Amygdala (tissue), 56 donors: ENCODE measurements at places on chromosomes 1 and 21.

GRCh38 chr1:67013573-67013972, 40.4 kb downstream of the SLC35D1 start:
- no peak for DNase-seq

GRCh38 chr21:44734841-44735240, 23.5 kb upstream of the TSPEAR start:
- DNase-seq: no peak

- no peak for DNase-seq
Observed at GRCh38 chr21:44052071-44052829, 40.1 kb downstream of the TRAPPC10 start.

DNA sequence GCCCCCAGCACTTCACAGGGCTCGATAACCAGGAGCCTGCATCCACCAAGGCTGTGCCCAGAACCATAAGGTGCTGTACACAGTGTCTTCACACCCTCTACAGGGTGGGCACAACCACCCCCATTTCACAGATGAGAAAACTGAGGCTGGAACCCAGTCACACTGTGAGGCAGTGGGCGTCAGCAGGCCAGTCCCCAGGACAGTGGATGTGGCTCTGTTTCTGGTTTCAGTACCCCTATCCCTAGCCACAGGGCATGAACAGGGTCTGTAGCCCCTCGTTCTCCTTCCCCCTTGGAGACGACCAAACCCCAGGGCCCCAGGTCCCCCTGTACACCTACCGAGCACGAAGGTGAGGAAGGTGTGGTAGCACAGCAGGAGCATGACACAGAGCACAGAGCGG, 27.6 kb downstream of the TTC39A start:
- no peak for DNase-seq

- DNase-seq: peak; percentile 53
Observed at GRCh38 chr1:154404984-154405746, at the start of gene IL6R. IL6R (plus strand) TSS chr1:154405343; CDS start chr1:154405630, 287 bp downstream.
